Activated CD4-positive, alpha-beta T cell treated with anti-CD3 and anti-CD28 coated beads for 24 hours (primary cell): ENCODE measurements at places on chromosomes 12 and 14.

DNA sequence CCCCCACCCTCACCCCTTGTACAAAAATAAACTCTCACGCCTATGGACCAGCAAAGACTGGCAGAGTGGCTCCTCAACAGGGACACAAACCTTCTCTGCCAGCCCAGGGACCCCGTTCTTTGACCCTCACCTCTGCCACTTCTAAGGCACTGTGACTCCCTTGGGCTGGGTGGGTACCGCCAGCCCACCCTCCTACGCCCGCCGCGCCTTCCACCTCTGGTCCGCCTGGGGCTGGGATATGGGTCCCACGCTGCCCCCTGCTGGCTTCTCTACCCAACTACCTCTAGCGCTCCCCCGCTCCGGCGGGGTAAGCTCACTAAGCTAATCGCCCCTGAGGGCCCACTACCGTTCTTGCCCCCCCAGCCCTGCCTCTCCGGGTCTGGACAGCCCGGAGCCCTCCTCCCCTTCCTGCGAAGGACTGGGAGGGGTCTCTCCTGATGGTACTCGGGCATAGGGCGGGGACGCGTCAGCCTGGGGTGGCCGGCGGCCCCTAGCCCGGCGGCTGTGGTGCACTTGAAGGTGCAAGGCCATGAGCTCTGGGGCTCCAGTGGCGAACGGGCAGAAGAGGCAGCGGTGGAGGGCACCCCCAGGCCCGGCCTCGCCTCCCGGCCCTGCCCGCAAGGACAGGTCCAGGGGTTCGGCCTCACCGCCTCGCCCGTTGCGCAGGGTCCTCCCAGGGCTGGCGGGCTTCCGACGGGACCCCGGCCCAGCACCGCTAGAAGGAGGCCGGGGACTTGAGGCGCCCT is 8.1 kb downstream of the ZNF219 start:
- no peak for DNase-seq

- no peak for DNase-seq
Measured at GRCh38 chr12:123621101-123621500, 12.4 kb downstream of the EIF2B1 start.

GRCh38 chr14:68603533-68604360 is 189.1 kb downstream of the ZFP36L1 start:
- DNase-seq, result no peak

- no peak for DNase-seq
Measured at GRCh38 chr14:70567791-70568190, 32.7 kb downstream of the MED6 start.

DNA sequence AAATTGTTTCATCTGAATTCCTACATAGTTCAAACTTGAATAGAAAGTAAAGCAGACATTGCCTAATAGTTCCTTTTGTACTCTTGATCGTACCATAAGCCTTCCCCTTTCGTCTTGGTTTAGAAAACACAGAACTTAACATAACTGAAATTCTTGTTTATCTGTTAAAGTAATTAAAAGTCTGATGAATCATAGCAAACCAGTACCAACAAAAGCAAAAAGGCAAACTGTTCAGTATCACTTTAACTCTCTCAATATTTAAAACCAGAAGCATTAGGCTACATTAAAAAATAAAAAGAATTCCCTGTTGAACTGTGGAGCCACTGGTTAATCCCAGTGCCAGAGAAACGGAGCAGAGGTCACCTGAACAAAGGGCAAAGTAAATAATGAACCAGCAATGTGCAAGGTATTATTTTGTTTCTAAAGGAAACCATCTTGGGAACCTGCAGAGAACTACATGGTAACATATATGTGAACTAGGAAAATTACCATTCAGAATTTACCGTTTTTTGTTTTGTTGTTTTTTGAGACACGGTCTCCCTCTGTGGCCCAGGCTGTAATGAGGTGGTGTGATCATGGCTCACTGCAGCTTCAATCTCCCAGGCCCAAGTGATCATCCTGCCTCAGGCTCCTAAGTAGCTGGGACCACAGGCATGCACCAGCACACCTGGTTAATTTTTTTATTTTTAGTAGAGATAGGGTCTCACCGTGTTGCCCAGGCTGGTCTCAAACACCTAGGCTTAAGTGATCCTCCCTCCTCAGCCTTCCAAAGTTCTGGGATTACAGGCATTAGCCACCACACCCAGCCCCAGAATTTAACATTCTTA is 17.1 kb upstream of the HIGD1C start:
- DNase-seq, result no peak

DNA sequence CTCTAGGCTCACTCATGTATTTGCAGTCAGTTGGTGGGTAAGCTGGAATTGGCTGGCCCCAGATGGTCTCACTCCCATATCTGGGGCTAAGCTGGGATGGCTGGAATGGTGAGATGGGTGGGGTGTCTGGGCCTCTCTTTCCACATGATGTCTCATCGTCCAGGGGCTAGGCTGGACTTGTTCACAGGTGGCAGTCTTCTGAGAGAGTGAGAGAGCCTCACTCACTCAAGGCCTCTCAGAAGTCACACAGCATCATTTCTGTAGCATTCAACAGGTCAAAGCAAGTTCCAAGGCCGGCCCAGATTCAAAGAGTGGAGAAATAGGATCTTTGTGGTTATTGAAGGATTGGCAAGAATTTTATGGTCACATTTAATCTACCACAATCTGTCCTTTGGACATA is 102.7 kb downstream of the UNC79 start:
- DNase-seq, result no peak

GRCh38 chr12:81000831-81001230 is 63.1 kb upstream of the LIN7A start:
- no peak for DNase-seq

DNA sequence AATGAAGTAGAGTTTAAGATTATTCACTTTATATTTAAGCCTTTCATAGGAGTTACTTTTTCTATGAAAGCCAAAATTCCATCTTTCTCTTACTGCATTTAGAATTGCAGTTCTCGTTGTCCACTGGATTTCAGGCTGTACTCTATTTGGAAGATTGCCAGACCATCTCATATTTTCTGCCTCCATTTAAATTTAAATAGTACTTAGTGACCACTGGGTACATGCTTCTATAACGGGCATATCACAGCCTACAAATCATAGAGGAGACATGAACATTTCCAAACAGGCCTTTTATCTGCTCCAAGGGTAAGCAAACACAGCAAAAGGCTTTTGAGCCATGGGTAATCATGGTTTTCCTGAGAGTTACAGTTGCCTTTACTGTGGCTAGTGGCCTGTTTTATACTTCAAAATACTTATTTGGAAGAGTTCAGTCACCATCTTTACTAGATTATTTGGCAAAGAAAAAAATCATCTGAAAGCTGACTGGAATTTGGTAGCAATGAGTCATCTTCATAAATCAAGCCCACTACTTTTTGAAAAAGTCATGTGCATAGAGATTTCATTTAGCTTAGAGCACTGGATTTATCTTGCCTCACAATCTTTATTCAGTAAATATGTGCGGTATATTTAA is 15.7 kb downstream of the ANO6 start:
- no peak for DNase-seq

GRCh38 chr12:3661028-3661427 is 91.9 kb downstream of the CRACR2A start:
- no peak for DNase-seq

GRCh38 chr14:70785556-70785955 is 23.8 kb downstream of the MAP3K9 start:
- DNase-seq, result no peak

- DNase-seq, result no peak
Measured at GRCh38 chr14:61608245-61609165, 86.8 kb upstream of the HIF1A start.

DNA sequence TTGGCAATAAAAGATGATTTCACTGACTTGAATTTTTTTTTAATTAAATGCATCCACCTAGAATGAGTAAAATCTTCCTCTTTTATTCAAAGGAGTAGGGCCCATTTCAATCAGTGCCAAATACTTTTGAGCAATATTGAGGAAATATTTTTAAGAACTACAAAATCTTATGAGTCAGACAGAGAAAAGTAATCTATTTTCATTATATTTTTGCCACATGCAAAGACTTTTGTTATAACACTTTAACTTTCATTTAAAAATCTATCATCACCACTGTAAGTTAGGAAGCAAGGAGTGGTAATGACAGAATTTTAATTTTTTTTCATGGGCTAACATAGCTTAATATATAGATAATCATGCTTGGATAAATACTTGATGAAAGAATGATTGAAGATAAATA is 345.2 kb upstream of the KITLG start:
- no peak for DNase-seq

- DNase-seq, result no peak
Measured at GRCh38 chr12:108332791-108333382, 6.2 kb downstream of the CMKLR1 start.

DNA sequence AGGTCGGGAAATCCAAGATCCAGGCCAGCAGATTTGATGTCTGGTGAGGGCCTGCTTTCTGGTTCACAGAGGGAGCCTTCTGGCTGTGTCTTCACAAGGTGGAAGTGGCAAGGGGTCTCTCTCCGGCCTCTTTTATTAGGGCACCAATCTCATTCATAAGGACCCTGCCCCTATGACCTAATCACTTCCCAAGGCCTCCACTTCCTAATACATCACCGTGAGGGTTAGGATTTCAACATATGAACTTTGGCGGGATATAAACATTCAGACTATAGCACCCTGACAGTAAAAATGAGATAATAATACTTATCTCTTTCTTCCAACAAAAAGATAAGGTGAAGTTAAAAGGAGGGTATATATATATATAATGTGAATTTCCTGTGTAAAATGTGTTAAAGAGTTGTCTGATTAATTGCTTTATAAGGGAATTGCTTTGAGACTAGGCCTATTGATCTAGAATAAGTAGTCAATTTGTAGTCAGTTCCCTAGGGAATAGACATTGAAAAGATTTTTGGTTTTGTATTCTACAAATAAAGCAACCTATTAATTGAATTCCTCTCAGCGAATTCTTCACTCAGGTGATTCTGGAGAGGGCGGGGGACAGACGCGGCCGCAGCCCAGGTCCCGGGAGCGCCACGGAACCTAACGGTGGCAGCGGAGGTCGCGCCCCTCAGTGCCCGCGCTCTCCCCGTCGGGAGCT is 516 bp upstream of the LGALS3 start:
- DNase-seq, result no peak

- no peak for DNase-seq
Measured at GRCh38 chr12:54882079-54882478, 27.8 kb downstream of the MUCL1 start.

DNA sequence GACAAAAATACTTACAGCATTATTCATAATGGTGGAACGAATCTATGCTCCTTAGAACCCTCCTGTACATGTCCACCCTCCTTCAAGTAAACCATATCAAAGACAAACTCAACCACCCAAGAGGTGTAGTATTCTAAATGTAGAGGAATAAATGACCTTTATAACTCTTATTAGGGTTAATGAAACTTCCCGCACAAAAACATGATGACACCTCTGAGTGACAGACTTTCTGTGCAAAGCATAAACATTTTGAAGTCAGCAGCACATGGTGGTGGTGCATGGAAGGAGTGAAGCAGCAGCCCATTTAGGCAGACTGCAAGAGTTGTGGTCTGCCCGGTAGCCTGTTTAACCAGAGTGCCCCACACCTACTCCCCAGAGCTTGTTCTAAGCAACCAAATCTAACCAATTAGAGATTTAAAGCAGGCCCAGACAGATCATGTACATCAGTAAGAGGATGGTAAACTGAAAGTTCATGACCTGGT is 615 bp upstream of the ASB8 start:
- DNase-seq, result no peak

GRCh38 chr12:115968211-115968610 is 309.3 kb downstream of the MED13L start:
- DNase-seq, result no peak

GRCh38 chr14:94227029-94227428 is 52.9 kb downstream of the PPP4R4 start:
- DNase-seq, result no peak

DNA sequence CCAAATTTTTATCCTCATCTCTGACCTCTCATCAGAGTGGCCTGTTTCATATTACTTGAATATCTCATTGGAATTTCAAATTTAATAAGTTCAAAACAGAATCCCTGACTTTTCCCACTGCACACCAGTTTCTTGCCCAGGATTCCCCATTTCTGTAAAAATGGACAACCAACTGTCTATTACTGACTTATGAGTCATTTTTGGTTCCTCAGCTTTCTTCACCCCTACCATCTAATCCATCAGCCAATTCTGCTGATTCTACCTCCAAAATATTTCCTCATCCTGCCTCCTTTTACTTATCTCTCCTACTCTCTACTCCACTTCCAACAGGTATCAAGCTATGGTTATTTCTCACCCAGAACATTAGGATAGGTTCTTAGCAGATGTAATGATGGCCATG is 44.2 kb downstream of the TMX1 start:
- DNase-seq, result no peak

DNA sequence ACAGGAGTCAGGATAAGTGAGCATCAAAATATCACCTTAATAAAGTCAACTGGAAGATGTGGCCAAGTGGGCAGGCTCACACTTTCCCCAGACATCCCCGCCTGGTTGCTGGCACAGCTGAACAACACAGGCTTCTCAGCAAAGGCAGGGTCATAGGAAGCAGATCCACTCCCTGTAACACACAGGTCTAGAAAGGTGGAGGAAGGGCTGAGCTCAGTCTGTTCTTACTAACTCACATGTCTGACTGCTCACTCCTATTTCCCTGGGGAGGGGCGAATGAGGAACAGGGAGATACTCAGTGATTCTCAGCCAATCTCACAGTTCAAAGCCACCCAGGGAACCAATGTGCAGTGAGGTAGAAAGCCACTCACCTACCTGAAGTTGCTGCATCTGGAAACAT is 45.0 kb upstream of the AMN1 start:
- DNase-seq, result no peak

- no peak for DNase-seq
Measured at GRCh38 chr14:29062466-29062865, 295.9 kb downstream of the FOXG1 start.

GRCh38 chr12:31951939-31952338 is 7.3 kb upstream of the RESF1 start:
- no peak for DNase-seq

- DNase-seq, result no peak
Measured at GRCh38 chr12:71626768-71627167, 36.9 kb downstream of the ZFC3H1 start.

- DNase-seq, result no peak
Measured at GRCh38 chr12:54292083-54292930, 8.5 kb downstream of the NFE2 start.

- no peak for DNase-seq
Measured at GRCh38 chr14:60344751-60345150, 95.7 kb downstream of the PPM1A start.

GRCh38 chr12:45208604-45209487 is 7.0 kb upstream of the ANO6 start:
- DNase-seq, result no peak

- DNase-seq, result no peak
Measured at GRCh38 chr12:119149270-119149669, 29.5 kb upstream of the HSPB8 start.

DNA sequence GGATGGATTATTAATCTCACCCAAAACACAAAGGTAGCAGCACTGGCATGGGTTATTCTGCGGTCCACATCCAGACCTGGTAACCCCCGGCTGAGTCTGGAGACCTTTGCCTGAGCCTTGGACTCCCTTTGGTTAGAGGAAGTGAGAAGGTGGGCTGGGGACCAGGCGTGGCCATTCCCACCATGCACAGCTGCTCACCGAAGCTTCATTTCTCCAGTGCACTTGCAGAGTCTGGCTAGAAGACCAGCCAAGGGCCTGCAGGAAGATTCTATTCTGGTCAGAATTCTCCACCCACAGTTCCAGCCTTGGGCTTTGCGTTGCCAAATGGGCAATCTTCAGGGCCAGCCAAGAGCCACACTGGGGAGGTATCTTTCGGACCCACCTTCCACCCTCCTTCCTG is 73.0 kb downstream of the LGMN start:
- no peak for DNase-seq

- DNase-seq, result no peak
Measured at GRCh38 chr12:91406920-91407341, 224.3 kb upstream of the DCN start.
